ENCODE measurements at places on chromosomes 12 and 14.

GRCh38 chr12:6315704-6316597 lies 5.5 kb downstream of the PLEKHG6 start:
- no peak for DNase-seq

GRCh38 chr14:61537563-61538463 lies 157.5 kb upstream of the HIF1A start:
- peak; percentile 43 for DNase-seq

- DNase-seq, result no peak
Observed at GRCh38 chr12:123358035-123358434, 6.6 kb downstream of the SBNO1 start.

- DNase-seq, result no peak
Observed at GRCh38 chr14:58944343-58944967, 244.0 kb upstream of the DAAM1 start.

DNA sequence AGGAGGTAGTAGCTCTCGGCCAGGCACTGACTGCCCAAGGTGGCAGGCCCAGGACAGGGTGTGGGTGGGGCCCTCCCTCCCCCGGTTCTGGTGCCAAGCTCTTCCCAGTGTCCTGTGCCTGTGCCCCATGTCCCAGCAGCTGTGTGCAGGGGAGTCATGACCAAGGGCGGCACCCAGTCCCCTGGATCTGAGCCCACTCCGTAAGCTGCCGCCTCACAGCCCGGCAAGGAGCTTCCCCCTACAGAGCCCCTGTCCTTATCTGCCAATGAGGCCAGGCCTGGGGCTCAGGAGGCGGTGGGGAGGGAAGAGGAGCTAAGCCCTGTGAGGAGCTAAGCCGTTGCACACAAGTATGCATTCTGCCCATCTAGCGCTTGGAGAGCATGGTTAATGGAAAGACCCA lies 5.6 kb upstream of the C14orf180 start:
- DNase-seq, result no peak

DNA sequence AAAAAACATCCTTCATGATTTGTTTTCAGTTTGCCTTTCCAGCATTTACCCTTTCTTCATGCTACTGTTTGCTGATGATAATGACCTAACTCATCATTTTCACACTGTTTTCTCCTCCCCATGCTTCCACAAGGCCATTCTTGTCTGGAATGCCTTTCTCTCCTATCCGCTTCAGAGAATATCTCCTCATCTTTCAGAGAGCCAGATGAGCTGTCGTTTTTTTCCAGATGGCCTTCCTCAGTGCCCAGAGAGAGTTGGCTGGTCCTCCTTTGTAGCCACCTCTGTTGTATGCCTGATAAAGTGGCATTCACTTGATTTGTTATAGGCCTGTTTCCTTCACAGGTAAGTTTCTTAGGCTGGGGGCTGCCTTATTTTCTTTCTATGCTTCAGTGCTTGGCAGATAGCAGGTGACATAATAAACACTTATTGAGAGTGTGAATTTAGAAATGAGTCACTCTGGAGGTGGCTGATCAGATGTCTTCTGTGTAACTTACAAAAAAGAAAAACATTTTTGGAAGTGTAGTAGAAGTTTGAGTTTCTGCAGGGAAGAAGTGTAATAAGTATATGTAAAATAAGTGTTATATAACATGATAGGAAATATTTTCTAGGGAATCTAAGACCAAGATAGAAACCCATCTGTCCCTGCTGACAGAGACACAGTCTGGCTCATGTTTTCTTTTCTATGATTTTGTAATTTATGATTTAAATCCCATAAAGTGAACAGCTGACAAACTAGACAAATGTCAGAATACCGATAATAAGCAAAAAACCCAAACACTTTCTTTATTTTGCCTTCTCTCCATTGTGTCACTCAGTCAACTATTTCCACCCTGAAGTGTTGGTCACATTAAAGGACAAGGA lies 174.5 kb downstream of the DACT1 start:
- no peak for DNase-seq

- DNase-seq, result no peak
Observed at GRCh38 chr12:89833337-89834252, 125.0 kb upstream of the ATP2B1 start.

- DNase-seq, result no peak
Observed at GRCh38 chr12:41476499-41477439, 288.6 kb downstream of the PDZRN4 start.

DNA sequence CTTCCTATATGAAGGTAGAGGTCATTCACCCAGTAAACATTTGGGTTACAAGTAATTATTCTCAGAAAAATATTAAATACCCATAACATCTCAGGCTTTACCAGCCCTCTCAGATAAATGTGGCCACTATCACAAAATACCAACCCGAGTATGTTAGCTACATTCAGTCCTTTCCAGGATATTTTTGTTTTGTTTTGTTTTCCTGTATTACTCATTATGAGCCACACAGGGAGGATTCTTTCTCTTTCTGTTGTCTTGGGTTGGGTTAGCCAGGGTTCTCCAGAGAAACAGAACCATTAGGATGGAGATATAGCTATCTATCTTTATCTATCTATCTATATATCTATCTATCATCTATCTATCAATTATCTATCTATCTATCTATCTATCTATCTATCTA lies 947.6 kb upstream of the MDGA2 start:
- DNase-seq, result no peak

DNA sequence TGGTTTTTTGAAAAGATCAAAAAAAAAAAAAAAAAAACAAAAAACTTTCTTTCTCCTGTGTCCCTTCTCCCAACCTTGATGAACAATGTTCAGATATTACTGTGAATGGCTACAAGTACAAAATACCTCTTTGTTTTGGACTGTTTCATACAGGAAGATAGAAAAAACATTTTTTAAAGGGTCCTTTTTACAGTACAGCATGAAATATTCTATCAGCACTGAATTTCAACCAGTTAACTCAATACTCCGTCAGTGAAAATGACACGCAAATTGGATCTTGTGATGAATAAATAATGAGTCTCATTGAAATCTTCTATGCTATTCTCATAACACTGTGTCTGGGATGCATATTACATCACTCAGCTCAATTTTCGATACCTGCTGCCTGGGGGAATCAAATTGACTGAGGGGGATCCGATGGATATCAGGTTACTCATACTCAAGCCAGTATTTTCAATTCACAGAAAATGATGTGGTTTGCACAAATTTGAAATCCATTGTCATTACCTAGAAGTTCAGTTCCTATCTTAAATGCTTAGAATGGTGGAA lies 179.6 kb downstream of the TMTC2 start:
- no peak for DNase-seq

DNA sequence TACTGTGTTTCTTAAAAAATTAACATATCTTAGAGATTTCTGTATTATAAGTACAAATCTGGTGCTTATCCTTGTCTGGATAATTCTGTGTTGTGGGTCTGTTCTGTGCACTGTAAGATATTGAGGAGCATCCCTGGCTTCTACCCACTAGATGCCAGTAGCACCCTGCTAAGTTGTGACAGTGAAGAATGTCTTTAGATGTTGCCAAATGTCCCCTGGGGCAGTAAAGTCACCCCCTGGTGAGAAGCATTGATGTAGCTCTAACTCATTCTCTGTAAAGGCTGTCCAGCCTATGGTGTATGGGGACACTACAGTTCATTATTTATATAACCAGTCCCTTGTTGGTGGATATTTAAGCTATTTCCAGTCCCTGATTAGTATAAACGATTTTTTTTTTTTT lies 31.4 kb downstream of the MAP1LC3B2 start:
- no peak for DNase-seq

DNA sequence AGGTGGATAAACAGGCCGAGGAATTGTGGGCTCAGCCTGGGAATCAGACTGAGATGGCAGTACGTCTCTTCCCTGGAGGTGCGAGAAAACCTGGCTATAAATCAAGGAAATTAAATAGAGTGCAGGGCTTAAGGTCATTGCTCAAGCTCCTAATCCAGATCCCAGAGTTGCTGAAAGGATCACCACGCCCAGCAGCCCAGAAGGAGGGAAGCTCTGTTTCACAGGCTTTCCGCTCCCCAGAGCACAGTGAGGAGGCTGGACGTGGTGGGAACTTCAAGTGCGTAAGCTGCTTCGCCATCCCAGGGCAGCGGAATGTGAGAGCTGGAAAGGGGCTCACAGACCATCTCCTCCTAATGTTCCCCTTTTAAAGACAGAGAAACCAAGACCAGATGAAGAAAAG lies 651.6 kb upstream of the TBX3 start:
- no peak for DNase-seq

GRCh38 chr12:113116875-113117274 lies 18.7 kb downstream of the RASAL1 start:
- no peak for DNase-seq

DNA sequence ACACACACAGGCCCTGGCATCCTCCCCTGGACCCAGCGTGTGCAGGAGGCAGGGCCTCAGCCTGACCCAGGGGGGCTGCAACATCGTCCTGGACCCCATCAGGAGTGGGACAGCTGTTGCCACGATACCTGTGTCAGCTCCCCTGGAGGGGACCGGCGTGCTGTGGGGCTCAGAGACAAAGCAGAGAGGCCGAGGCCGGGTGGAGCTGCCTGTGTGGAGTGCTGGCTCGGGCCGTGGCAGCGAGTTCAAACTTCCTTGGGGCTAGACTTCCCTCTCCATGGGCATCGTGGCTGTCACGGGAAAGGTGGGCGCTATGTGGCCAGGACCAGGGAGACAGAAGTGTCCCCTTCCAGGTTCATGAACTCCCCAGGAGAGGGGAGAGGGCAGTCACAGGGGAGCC lies 155.0 kb upstream of the SFSWAP start:
- DNase-seq, result no peak

DNA sequence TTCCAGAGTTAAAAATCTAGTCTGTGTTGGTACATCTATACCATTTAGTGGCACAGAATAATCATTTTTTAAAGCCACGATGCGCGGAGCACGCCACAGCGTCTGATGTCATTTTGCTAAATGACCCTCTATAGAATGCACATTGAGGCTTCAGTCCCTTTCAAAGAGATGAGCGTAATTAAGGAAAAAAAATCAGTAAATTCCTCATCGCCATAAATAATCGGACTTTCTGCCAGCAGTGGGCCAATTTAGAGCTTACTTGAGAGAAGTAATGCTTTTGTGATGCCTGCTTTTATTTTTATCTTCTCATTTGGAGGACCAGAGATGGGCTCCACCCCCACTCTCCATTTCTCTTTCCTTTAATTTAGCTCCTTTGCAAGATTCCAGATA lies 4.0 kb downstream of the ASCL1 start:
- no peak for DNase-seq

- DNase-seq, result no peak
Observed at GRCh38 chr12:89875809-89876208, 167.2 kb upstream of the ATP2B1 start.

- DNase-seq, result peak; percentile 44
Observed at GRCh38 chr14:52268279-52269061, 972 bp downstream of the PTGDR start.

GRCh38 chr12:114404926-114405518 lies 922 bp downstream of the TBX5 start:
- no peak for DNase-seq

GRCh38 chr12:111841236-111841749 lies 735 bp upstream of the MAPKAPK5 start:
- DNase-seq, result no peak

GRCh38 chr14:101179691-101180211 lies 276.2 kb upstream of the RTL1 start:
- no peak for DNase-seq

GRCh38 chr14:31206536-31207286 lies 882 bp downstream of the HECTD1 start:
- DNase-seq, result peak; percentile 74

DNA sequence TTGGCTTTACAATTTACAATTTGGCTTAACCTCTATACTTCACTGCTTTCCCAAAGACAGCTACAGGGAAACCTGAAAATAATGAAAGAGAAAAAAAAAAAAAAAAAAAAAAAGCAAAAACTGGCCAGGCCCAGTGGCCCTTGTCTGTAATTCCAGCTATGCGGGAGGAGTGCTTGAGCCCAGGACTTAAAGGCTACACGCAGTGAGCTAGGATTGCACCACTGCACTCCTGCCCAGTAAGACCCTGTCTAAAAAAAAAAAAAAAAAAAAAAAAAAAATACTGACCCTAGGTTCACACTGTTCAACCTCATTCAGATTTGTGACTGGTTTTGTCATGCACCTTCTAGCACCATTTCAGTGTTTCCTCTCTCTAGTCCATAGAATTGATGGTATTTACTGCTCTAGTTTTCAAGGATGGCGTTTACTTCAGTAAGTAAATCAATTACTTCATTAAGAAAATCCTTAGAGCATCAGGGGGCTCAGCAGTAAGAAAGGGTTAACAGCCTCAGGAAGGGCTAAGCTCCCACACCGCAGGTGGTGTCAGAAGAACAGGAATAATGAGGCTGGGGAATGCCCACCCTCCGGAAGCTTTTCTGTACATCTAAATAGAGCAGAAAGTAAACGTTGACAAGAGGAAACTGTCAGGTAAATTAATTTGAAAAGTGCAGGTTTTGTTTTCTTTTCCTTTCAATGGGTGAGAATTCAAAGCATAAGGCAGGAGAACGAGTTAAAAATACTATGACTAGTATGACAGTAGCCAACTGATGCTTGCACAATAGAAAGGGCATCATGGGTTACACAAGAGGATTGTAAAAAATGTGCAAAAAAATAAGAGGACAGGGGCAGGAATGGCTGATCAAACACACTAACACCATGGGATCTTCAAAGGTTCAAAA lies 115.0 kb upstream of the MDM1 start:
- no peak for DNase-seq

GRCh38 chr14:76446921-76447320 lies 71.0 kb downstream of the ESRRB start:
- DNase-seq, result no peak

DNA sequence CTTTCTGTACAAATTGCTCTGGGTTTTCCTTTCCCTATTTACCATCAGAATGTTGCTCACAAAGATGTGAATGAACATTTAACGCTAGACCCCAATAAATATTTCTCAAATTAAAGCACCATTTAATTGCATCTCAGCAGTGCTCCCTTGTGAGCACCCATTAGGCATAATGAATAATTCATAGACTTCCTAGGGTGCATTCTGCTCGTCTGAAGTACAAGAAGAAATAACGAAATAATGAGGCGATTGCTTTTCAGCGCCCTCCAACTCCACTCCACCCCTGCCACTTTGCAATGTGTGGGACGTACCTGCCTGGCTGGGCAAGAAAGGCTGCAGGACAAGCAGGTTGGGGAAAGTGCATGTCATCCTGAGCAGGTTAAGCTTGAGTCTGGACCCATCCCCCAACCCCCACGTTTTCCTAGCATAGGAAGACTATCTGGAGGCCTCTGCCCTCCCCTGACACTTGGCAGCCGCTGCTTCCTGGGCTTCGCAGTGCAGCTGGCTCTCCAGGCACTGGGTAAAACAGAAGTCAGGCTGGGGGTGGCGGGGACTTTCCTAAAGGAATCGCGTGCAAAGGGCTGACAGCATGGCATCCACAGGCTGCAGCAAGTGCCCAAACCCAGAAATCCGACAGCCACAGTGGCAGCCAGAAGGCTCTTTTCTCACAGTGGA lies 253.7 kb downstream of the DUSP6 start:
- no peak for DNase-seq

- DNase-seq, result no peak
Observed at GRCh38 chr12:106096376-106096775, 42.4 kb downstream of the NUAK1 start.

- no peak for DNase-seq
Observed at GRCh38 chr12:107344035-107344808, 250.9 kb upstream of the CRY1 start.
